ENCODE measurements at places on chromosomes 16 and 17.
A peak's percentile ranks its signal among the peaks of the same experiment; 100 is the strongest.

DNA sequence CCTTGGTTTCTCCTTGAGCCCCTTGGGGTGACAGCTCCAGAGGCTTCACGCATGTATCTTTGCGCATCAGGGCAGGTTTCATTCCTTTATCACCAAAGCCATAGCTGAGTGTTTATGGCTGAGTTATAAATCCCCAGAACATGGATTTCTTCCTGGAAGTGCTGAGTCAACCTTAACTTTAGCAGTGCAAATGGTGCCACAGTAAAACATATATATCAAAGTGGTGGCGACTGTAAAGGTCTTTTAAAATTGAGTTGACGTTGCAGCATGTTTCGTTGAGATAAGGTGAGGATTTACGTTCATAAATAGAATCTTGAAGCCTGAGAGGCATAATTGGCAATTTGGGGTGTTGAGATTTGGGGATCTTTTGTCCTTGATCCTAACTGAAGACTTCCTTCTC is 214.1 kb downstream of the HS3ST4 start:
- DNase-seq = no peak

DNA sequence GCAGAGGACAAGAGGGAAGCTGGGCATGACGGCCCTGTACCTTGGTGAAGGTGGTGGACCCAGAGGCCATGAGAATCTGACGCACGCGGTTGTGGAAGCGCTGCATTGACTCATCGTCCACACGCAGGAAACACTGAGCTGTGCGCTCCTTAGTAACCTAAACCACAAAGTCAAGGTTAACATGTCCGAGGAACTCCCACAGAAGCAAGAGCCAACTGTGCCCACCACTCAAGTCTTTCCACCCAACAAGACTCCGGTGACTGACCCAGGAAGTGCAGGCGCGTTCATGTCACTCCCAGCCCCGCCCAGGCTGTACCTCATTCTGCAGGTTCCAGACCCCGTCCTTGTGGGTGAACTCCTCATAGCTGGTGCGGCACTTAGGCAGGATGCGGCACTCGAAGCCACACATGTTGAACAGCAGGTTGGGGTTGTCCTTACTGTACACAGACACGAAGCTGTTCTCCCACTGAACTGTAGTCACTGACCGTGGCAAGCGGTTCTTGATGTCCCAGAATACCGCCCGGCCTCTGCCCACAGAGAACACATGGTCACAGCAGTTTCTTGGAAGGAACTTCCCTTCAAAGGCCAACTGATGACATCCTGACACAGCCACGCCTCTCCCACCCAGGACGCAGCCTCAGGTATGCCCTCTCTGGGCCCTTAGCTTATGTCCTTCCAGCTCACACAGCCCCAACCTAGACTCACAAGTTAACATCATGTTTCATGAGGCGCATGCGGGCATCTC is 11.5 kb downstream of the PRPF8 start:
- no peak for DNase-seq

DNA sequence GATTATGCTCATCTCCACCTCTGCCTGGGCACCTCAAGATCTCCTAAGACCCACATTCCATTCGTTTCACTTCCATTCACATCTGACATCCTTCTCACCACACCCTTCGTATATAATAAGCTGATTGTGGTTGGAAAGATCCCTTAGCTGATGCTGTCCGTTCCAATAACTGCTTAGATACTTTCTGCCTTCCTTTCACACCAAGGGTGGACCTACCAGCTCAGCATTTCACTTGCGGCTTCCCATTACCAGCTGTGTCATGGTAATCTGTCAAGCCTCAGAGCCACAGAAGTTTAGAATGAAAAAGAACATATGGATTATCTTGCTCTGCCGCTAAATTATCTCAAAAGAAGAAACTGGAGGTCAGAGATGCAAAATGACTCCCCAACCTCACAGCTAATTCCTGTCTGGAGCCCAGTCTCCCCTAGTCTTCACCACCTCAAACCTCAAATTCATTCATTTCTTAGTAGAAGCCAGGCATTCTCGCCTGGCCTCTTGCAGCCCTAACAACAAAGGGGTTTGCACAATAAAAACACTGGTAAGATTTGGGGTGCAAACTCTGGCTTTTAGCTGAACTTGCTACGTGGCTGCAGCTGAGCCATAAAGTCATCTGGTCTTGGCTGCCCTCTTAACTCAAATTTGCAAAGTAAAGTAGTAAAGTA is 182.8 kb upstream of the HS3ST3A1 start:
- DNase-seq = no peak

DNA sequence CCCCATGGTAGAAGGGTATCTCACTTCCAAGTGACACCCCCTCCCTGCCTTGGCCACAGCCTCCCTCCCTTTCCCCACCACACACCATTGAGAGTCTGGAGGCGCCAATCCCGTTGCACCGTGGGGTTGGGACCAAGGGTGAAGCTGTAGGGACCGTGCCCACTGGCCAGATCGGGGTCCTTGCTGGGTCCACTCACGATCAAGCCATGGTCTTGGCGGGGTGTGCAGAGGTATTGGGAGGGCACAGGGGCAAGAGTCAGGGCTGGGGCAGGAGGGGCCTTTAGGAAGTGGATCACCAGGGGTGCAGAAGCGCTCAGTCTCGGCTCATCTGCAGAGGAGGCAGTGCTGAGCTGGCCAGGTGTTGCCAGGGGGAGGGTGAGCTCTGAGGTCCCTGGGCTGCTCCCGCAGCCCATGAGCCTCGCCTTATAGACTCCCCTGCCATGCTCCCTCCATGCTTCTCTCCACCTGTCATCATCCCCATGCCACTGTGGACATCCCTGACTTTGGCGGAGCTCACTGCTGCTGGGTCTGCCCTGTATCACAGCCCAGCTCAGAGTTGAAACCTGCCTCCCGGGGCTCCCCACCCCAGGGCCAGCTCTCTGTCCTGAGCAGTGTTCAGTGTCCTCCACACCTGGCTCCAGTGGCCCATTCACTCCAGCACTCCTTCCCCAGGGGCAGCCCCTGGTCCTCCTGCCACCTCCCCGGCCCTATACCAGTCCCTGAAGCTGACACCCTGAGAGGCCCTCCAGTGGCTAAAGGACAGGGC is 8.3 kb downstream of the CDH16 start:
- no peak for DNase-seq

- DNase-seq = no peak
These were observed 24.3 kb upstream of the TMEM220 start for GRCh38 chr17:10754109-10754508.

DNA sequence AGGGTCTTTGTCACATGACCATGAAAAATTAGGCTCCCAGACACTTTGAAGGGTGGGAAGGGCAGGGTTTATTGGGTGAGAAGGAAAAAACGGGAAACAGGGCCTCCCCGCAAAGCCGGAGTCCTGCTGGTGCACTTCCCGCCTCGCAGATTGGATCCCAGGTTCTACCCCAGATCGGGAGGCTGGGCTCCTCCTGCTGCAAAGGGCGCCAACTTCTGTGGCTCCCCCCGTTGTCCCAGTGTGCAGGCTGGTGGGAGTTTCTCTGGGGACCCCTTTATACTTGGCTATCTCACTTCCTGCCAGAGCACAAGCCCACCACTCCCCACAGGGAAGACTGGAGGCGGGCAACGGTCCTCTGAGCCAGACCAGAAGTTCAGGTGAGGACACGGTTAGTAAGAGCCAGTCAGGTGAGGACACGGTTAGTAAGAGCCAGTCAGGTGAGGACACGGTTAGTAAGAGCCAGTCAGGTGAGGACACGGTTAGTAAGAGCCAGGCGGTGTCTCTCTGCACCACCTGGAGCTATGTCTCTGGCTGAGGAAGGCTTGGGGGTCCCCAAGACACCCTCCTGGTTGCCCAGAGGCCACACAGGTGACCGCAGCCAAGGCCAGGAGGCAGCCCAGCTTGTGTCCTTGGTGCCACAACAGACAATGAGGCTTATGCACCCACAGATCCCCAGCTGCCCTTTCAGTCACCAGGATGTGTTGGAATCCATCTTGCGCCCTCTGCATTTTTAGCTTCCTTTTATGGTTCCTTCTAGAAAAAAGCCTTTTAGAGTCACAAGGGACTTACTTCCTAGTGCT is 48.1 kb upstream of the CHMP6 start:
- no peak for DNase-seq

GRCh38 chr17:66960613-66961012 is 3.9 kb upstream of the CACNG4 start:
- no peak for DNase-seq

GRCh38 chr17:58734811-58735210 is 20.8 kb upstream of the PPM1E start:
- DNase-seq = no peak

- DNase-seq = peak; percentile 65
These were observed 31.7 kb upstream of the NUDT16L1 start for GRCh38 chr16:4661661-4662060.

DNA sequence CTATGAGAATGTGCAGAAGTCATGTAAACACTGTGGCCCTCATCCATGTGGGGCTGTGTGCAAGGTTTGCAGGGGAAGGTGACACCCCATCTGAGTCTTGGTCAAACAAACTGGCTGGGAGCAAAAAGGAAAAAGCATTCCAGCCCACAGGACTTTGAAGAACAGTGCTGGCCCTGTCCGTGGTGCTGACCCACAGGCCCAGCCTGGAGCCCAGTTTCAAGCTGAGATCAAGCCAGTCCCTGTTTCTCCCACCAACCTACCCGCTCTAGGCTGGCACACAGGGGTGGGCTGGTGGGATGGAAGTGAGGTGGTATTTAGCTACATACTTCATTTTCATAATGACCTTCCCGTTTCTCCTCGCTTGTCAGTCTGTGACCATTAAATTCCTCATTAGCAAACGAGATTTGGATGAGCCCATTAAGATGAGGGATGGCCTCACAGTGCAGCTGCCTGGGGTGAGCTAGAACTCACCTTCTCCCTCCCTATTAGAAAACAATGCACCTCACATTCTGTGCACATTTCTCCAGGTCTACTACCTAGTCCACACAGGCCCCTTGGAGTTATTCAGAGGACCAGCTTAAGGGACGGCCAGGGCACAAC is 12.6 kb upstream of the RPL38 start:
- no peak for DNase-seq

DNA sequence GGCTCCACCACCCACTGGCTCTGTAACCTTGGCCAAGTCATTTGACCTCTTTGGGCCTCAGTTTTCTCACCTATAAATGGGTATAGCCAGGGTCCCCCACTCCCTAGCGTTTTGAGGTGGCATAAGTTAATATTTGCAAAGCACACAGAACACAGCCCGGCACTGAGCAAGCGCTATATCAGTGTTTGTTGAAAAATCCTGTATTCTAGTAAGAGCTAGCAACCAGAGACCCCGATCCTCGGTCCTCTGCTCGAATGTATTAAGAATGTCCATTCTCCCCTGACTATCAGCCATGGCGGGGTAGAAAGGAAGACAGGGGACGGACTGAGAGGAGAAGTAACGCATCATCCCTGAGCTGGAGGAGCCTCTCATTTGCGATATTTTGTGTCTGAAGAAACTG is 131.2 kb downstream of the IRF8 start:
- DNase-seq = no peak
